Epithelial cell of esophagus (primary cell): ENCODE measurements at places on chromosomes 3 and 15.
A peak's percentile ranks its signal among the peaks of the same experiment; 100 is the strongest.

DNA sequence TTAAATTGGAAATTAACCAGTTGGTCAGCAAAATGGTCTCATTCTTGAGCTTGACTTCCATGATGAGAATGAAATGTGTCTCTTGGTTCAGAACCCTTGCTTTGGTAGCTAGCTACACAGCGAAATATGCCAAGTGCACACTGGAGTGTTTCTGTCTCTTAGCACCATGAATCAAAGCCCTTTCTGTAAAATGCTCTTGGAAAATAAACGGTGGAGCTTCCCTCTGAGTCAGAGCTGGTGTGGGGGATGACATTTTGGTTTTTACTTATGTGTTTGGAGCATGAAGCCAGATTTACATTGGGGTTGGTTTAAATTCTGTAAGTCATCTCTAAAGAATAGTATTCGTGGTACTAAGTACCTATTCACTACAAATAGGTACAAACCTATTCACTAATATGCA is 85.1 kb upstream of the NANOGP8 start:
- no peak for DNase-seq

DNA sequence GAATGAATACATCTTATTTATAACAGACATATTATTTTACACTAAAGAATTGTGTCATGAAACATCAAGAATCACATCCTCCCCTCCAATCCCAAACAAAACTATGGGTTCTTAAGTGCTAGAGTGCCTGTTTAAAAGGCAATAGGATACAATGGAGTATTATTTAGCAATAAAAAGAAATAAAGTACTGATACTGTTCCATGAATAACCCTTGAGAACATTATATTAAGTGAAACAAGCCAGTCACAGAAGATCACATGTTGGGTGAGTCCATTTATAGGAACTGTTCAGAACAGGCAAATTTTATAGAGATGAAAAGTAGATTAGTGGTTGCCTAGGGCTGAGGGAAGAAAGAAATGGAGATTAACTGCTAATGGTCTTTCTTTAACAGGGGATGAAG is 86.5 kb downstream of the ANKRD28 start:
- DNase-seq = no peak

DNA sequence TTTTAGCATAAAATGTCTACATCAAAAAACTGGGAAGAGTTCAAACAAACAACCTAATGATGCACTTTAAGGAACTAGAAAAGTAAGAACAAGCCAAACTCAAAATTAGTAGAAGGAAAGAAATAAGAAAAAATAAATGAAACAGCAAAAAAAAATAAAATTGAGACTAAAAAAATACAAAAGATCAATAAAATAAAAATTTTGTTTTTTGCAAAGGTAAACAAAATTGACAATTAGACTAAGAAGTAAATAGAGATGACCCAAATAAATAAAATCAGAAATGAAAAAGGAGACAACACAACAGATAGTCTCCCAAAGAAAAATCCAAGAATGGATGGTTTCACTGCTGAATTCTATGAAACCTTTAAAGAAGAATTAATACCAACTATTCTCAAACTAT is 89.6 kb upstream of the MME start:
- no peak for DNase-seq

DNA sequence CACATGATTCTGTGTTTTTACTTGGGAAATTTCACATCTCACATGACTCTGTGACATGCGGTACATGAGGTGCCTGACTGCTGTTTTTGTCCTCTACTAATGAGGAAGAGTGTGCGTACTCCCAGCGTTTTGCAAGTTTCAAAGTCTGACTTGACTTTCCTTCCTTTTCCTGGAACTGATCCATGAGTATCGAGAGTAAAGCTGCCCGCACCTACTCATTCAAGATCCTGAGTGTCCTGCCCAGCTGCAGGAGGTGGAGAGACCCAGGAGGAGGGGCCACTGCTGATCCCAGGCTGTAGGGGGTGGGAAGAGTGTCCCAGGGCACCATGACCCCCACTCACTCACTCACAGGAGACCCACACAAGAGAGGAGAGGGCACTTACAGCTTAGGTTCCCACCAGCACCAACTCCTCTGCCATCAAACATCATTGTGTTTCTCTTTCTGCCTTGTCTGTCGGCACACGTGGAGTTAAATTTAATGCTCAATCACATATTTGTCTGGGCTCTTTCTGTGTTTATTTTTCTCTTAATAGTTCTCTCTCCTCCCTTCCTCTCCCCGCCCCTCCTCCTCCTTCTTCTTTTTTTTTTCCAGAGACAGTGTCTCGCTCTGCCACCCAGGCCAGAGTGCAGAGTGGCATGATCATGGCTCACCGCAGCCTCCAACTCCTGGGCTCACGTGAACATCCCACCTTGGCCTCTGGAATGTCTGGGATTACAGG is 1.4 kb downstream of the CCR5AS start:
- peak; percentile 18 for DNase-seq

GRCh38 chr3:108251265-108251664 is 29.0 kb upstream of the IFT57 start:
- no peak for DNase-seq

DNA sequence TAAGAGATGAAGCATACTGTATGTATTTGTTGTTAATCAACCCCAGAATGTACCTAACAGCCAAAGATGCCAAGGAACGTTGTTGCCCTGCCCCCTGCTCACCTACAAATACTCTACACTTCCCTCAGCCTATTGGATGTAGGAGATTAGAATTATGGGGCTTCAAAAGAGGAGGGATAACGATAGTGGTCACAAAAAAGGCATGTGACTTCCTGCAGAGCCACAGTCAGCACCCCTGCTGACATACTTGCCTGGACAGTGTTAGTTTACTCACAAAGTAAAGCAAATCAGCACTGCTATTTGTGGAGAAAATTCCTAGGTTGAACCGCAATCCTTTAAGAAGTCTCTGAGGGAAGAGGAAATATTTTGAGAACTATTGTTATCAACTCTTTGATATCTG is 37.9 kb downstream of the PARP15 start:
- no peak for DNase-seq
